K562 (cell line): ENCODE measurements at places on chromosomes 11 and 22. TPM values are rescaled to one million over a fixed set of nuclear protein-coding genes. Genes with fewer than 3 reads are reported as not detected.

GRCh38 chr11:123308077-123308476 lies 113.0 kb upstream of the CLMP start:
- DNase-seq: no peak

DNA sequence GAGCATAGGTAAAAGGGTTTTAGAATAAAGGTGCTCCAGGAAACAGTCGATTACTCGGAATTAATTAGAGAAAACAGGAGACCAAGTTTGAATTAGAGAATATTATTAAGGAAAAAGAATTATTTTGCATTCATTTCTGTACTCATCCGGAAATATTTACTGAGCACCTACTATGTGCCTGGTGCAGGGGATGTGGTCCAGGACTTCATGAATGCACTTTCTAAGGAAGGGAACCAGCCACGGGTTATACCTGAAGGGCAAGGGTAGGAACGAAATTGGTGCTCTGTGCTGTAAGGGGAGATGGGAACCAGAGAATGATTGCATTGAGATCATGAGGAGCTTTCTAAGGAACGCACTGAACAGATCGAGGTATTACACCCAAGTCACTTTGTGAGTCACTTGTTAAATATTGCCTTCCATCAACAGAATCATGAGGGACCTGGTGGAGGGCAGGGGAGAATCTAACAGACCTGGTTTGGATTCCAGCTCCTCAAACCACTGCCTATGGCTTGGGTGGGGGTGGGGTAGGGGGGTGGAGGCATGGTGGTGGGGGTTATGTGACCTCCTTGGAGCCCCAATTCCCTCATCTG lies 40.9 kb downstream of the C11orf96 start:
- DNase-seq: no peak

- DNase-seq: no peak
Measured at GRCh38 chr11:120413480-120413879, 77.3 kb downstream of the ARHGEF12 start.

- DNase-seq: no peak
Measured at GRCh38 chr11:126026579-126026978, 36.1 kb downstream of the CDON start.

- DNase-seq: no peak
Measured at GRCh38 chr11:69213964-69214363, 58.2 kb downstream of the SMIM38 start.

GRCh38 chr11:20595101-20595500 lies 4.3 kb upstream of the SLC6A5 start:
- DNase-seq: no peak

- no peak for DNase-seq
Measured at GRCh38 chr11:7534042-7534378, 20.2 kb downstream of the PPFIBP2 start.

GRCh38 chr22:43001271-43002201 lies 13.4 kb downstream of the PACSIN2 start:
- DNase-seq: no peak

DNA sequence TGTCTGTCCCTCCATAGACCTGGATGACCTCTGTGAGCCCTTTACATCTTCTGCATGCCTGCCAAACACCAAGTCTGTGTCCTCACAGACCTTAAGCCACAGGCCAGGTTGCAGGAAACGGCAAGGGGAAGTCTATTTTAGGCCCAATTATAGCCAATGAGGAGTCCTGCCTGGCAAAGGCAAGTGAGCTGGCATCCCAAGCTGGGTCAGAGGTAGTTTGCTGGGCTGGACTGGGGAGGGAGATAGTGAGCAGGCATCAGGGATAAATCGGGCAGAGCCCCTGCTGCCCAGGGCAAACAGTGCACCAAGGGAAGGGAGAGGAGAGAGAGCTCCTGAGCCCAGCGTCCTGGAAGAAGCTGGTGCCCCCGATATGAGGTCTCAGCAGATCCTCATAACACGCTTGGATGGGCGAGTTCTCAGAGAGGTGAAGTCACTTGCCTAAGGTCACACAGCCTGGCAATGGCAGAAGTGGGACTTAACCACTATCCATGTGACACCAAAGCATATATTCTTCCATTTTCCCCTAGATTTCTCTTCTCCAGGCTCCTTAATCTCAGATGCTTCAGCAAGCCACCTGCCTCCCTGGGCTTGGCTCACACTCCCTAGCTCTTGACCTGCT lies 3.7 kb upstream of the RELT start:
- DNase-seq: no peak

- DNase-seq: no peak
Measured at GRCh38 chr22:32800994-32801536, 440 bp upstream of the TIMP3 start.

- peak; percentile 39 for DNase-seq
Measured at GRCh38 chr11:73227571-73228211, 9.6 kb downstream of the P2RY2 start.

The TTC38 gene
- 13.9 and 20.3 TPM in 2 replicates for polyA plus RNA-seq

DNA sequence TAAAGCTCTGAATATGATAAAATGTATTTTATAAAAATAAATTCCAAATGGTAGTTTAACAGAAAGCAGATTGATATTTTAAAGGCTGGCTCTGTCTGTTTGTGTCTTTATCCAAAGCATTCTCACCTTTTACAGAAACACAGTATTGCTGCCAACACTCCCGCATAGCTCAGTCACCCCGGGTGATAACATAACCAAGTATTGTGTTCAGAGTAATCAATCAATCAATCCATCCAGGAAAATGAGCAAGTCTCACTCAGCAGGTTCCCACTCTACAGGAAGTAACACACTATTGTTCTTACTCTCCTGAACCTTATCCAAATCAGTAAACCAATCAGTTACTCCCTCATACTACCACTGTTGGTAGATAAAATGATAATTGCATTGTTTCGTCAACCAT lies 203.4 kb downstream of the LRRC4C start:
- DNase-seq: no peak

DNA sequence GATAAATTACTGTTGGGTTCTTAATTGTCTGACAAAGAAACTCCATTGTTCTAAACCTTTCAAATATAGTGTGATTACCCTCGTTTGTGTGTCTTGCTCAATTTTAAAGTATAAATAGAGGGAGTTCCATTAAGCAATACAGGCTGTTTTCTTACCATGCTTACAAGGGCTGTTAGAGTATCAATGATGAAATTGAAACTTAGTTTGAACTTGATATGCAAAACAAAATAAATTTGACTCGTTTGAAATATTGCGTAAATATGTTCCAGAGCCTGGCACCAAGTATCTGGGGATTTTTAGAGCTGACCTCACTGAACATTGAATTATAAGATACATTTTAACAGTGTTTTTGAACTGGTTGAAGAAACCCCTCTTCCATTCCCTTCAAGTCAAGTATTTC lies 31.7 kb downstream of the TEAD1 start:
- no peak for DNase-seq

DNA sequence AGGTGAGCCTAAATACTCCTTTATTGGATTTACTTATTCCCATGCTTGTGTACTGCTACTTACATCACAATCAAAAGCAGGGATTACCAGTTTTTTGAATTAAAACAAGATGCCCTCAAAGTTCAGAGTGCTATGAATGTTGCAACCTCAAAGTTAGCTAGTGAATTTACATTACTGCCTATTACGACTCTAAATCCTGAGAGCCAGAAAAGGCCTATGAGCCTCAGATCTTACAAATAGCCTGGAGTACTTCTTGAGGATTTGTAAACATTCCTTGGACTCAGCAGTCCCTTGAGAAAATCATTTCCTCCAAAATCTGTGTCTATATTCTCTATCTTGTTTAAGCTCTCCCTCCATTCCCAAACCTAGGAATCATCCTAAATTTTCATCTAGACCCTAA lies 25.5 kb downstream of the CHORDC1 start:
- DNase-seq: no peak

- DNase-seq: no peak
Measured at GRCh38 chr11:130435671-130436070, 7.3 kb upstream of the ADAMTS8 start.

DNA sequence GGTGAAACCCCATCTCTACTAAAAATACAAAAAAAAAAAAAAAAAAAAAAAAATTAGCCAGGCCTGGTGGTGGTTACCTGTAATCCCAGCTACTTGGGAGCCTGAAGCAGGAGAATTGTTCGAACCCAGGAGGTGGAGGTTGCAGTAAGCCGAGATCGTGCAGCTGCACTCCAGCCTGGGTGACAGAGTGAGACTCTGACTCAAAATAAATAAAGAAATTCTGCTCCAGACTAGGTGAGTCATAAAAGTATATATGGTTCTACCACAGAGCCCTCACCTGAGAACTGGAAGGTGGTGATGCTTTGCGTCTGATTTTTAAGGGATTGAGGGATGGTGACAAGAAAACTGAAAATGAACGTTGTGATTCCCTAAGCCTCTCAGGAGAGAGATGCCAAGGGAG lies 58.4 kb downstream of the NTM start:
- no peak for DNase-seq

GRCh38 chr11:18495271-18495670 lies 31.5 kb downstream of the TSG101 start:
- DNase-seq: no peak

GRCh38 chr11:95429376-95429907 lies 198.4 kb upstream of the SESN3 start:
- DNase-seq: no peak

The KCTD17 gene
- polyA plus RNA-seq: 0.70 and 0.90 TPM in 2 replicates

DNA sequence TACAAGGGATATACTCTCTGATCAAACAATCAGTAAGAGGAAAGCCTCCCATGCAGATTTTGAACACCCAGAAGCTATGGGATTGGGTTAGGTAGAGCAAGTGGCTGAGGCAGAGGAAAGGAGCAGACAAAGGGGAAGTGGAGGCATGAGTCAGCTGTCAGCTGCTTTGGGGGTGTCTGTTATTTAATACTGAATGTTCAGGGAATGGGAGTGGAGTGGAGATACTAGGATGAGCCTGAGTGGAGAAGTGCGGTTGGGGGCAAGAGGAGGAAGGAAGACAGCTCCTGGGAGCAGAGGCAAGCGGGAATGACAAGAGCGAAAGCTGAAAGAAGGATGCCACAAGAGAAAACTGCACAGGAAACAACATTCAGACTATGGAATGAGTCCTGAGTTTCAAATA lies 22.7 kb upstream of the TMPRSS5 start:
- no peak for DNase-seq

DNA sequence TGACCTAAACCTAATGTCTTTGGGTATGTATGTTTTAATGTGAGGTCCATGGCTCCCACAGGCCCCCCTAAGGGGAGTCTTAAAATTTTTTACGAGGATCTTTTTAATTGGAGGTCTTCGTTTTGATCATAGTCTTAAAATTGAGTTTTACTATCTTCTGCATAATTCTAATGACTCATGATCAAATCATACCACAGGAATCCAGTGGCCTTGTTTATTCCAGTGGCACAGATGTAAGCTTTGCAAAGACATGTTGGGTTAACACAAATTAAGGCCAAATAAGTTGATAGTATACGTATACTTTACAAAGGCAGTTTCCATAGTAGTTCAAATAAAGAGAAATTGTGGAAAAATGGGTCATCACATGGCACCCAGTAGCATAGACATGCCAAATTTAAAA lies 33.9 kb upstream of the FJX1 start:
- no peak for DNase-seq
